ENCODE measurements at places on chromosomes 4 and X.
A peak's percentile ranks its signal among the peaks of the same experiment; 100 is the strongest.

DNA sequence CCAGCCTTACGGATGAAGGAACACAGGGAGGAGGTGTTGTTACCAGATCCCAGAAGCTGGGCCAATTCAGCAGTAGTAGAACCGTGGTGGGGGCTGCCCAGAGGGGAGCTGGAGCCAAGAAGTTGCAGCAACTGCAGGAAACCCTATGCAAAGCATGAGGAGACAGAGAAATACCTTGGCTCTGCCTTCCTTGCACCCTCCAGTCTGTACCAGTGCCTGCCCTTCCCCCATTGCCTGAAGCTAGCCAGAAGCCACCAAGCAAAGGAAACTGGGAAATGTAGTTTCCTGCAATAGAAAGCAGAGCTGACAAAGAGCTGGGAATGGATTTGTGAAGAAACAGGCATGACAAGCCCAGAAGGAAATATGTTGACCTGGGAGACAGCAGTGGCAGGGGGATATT, 108.7 kb upstream of the FUNDC1 start:
- no peak for DNase-seq

GRCh38 chrX:125604448-125604847, 284.8 kb downstream of the TEX13C start:
- DNase-seq, result no peak

- DNase-seq, result no peak
Observed at GRCh38 chr4:109010521-109010920, 247.7 kb upstream of the ETNPPL start.

GRCh38 chr4:184417802-184418511, 56.4 kb downstream of the IRF2 start:
- DNase-seq, result no peak

GRCh38 chrX:133375615-133376340, 39.5 kb downstream of the GPC4 start:
- DNase-seq, result no peak

- DNase-seq, result no peak
Observed at GRCh38 chr4:40831146-40831907, 81.6 kb downstream of the NSUN7 start.

GRCh38 chr4:109040441-109040840, 262.0 kb downstream of the COL25A1 start:
- DNase-seq, result no peak

- DNase-seq, result no peak
Observed at GRCh38 chr4:127732623-127733328, 2.6 kb downstream of the SLC25A31 start.

- no peak for DNase-seq
Observed at GRCh38 chr4:829291-829690, 3.4 kb upstream of the CPLX1 start.

DNA sequence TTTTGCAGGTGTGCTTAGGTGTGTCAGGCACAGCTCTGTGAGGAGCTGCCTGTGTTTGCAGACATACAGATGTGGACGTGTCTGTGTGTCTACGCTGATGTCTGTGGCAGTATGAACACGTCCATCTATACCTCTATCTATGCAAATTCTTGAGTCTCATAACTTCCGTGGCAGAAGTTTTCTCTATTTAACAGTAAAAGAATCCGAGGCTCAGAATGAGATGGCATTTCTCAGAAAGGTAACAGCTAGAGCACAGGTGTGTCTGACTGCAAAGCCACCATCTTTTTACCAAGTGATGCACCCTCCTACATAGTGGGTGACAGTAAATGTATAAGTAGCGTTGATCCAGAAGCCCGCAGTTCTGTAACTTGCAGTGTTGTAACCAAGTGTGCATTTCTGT, 39.9 kb upstream of the CYP4V2 start:
- no peak for DNase-seq

DNA sequence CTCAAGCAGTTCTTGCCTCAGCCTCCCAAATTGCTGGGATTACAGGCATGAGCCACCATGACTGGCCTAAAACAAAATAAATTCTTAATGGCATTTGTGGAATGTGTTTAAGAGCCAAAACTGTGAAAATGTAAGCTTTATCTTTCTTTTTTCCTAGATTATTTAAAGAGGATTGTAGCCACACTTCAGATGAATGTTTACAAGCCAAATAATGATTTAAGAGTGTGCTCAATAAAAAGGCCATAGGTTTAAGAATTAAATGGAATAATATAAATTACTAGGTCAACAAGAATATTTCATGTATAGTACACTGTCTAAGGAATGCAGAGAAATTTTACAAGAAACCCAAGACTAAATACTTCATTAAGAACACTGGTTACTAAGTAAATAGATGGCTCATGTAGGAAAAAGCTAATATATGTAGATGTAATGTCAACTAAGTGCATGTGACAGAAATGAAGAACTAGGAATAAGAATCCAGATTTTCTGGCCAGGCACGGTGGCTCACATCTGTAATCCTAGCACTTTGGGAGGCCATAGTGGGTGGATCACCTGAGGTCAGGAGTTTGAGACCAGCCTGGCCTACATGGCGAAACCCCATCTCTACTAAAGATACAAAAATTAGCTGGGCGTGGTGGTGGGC, 21.3 kb upstream of the UGDH start:
- DNase-seq, result no peak

DNA sequence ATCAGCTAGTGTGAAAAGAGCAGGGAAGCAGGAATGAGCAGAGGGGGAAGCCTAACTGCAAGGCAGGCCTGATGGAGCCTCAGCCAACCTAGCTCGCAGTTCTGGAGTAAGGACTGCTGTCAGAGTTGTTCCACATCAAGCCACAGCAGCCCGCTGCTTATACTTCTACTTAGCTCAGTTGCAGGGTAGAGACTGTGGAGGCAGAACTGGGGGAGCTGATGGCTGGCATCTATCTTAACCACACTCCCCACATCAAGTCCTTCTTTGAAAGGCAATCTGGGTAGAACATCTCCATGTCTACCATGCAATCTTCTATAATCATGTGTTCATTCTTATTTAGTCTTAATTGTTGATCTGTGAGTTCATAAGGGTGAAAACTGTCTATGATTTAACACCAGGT, 46.1 kb downstream of the DDX60 start:
- no peak for DNase-seq

DNA sequence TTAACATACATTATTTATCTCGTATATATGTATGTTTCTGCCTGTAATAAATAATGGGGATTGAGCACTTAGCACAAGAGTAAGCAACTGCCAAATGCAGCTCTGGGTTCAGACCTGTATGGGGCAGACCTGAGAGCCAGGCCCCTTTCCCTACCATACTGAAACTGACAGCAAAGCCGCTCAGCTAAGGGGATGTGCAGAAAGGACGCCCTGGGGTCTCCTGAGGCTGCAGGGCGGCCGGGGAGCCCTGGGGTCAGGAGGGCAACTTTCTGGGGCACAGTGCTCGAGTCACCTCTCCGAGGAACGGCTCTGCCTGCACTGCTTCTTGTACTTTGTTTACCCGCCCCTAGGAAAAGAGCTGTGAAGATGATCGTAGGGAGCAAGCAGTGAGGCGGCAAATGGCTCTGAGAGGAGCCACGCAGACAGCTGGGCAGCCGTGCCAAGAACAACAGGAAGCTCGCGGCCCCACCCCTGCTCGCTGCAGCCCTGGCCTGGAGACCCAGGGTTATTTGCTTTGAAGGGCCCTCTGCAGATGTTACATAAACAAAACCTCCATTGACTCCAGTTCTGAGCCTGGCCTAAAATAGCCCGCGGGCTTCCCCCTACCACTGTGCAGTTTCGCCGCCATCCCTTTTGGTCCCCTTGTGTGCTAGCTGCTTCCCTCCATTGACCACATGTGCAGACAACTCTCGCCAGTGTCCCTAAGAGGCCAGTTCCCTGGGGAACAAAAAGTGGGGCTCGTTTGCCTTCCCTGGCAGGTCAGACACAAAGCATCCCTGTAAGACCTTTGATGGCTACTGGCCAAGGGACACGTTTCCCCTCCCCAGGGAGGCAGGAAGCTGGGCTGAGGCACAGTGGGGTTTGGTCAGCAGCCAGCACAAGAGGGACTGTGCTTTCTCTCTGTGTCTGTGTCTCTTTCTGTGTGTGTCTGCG, 111.3 kb upstream of the LNX1 start:
- no peak for DNase-seq

GRCh38 chr4:103692615-103693014, 27.2 kb downstream of the TACR3 start:
- DNase-seq, result no peak

GRCh38 chrX:26783512-26784225, 567.7 kb downstream of the MAGEB5 start:
- DNase-seq, result no peak

GRCh38 chr4:71978210-71978835, 53.5 kb upstream of the NPFFR2 start:
- no peak for DNase-seq

DNA sequence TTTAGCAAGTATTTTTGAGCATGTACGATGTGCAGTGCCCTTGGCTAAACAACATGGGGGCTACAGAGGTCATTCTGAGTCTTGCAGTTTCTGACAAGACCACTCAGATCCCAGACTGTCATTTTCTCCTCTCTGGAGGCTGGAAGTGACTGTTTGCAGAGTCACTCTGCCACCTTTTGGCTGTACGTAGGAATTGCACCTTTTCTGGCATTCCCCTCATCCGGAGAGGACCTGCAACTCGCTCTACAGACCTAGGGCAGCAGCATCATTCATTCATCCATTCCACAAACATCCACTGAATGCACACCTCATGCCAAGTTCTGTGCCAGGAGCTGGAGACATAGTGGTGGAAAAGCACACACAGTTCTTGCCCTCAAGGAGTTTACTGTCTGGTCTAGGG, 160.4 kb upstream of the GPR101 start:
- no peak for DNase-seq

DNA sequence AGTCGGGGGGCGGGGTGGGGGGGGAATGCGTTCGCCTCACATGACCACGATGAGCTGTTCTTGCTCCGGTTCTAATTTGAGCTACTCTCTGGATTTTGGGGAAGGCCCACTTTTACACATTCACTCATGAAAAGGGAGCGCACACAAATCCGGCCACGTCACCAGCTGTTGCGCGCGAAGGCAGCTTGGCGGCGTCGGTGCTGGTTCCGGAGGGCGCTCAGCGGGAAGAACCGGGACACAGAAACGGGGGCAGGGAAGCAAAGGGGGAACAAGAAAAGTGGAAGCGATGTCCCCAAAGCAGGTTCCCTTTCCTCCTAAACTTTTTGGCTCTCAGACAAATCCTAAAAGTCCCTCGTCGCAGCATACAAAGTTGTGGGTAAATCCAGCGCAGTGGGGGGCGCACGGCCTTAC, 605 bp downstream of the ANXA5 start:
- DNase-seq, result peak; percentile 10

GRCh38 chr4:42906891-42907759, 14.6 kb downstream of the GRXCR1 start:
- DNase-seq, result no peak

- DNase-seq, result no peak
Observed at GRCh38 chrX:11750046-11750445, 8.0 kb upstream of the MSL3 start.

DNA sequence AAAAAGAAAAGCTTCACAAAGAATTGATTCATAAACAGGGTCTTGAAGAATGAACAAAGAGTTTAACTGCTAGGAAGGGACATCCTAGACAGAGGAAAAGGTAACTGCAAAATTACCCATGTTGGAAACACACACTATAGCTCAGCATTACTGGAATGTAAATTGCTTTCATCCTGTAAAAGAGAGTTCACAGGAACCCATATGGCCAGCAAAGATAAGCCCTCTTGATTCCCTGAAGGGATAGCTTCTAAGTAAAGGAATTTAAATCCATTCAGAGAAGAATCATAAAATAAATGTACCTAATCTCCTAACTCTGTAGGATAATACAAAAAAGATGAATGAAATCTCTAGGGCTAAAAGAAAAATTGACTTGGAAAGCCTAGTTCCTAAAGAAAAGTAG, 107.1 kb upstream of the INTU start:
- no peak for DNase-seq

- DNase-seq, result no peak
Observed at GRCh38 chr4:40194602-40195161, 2.1 kb upstream of the RHOH start.

DNA sequence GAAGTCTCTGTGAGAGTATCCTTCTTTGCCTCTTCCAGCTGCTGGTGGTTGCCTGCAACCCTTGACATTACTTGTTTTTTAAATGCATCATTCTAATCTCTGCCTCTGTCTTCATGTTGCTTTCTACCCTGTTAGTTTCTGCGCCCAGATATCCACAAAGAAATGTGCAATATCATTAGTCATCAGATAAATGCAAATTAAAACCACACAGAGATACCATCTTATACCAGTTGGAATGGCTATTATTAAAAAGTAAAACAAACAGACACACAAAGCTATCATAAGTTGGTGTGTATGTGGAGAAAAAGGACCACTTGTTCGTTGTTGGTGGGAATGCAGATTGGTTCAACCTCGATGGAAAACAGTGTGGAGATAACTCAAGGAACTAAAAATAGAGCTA, 517.4 kb downstream of the FAT4 start:
- no peak for DNase-seq

DNA sequence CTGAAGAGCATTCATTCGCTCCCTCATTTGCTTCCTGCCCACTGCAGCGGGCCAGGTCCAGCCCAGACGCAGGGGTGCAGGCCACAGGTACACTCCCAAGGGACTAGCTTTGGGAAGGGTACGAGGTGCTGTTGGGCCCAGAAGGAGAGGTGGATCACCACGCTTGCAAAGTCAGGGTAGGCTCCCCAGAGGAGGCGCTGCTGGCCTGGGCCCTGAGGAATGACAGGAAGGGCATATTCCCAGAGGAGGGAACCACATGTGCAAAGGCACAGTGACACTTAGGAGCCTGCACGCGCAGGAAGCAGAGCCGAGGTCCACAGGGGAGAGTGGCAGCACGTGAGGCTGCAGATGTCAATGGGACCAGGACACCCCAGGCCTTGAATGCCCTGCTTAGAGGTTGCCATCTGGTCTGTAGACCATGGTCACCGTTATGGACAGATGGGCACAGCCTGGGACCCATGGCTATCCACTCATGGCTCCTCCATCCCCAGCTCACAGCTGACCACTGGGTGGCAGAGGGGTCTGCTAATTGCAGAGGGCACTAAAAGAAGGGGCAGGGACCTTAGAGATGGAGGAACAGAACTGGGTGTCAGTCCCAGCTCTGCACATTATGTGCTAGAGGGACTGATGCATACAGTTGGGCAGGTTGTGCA, 7.9 kb downstream of the HTRA3 start:
- DNase-seq, result no peak

DNA sequence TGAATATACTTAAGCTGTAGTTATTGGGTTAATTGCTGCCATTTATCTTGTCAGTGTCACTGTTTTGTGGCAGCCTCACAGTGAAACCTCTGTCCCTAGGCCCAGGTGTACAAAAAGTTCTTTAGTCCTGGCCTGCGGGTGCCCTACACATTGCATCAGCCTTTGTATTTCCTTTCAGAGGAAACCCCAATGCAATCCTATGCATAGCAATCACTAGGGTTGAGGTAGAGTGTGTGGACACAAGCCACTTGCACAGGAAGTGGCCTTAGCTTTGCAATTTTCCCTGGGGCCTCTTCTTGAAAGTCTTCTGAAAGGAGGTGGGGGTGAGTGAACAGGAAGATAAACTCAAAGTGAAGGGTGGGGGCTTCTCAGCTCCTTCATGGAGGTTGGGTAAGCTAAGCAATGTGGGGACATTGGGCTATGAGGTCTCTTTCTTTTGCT, 27.8 kb downstream of the VSIG4 start:
- DNase-seq, result no peak

- no peak for DNase-seq
Observed at GRCh38 chrX:49162620-49163019, at the start of gene MAGIX. TSS of gene MAGIX (plus strand) at chrX:49162758. CDS start at chrX:49162890, 132 bp downstream.

All from stimulated activated CD8-positive, alpha-beta memory T cell treated with anti-CD3 and anti-CD28 coated beads, Interleukin-4, amount 100 ng/mL, for 1 hour (primary cell).